Activated CD4-positive, alpha-beta T cell treated with anti-CD3 and anti-CD28 coated beads, Interleukin-2, amount 10 ng/mL, durations not matched to agents 7 days and 5 days (primary cell): ENCODE measurements at places on chromosomes 6 and 20. TPM values are rescaled to one million over a fixed set of nuclear protein-coding genes. Genes with fewer than 3 reads are reported as not detected.
A peak's percentile ranks its signal among the peaks of the same experiment; 100 is the strongest.

DNA sequence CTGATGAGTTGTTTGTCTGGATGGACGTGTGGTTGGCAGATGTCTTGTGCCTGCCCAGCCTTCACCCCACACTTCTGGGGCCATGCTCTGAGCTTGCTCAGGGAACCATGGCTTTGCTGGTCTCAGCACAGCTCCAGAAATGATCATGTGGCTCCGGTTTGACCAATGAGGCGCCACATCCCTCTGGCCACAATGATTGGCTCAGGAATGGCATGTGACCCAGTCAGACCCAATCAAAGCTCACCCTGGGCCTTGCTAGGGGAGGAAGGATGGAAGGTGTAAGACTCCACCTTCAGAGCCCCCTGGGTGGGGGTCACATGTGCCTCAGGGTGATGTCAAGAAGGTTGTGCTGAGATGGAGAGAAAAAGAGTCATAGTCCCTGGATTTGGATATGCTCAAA lies 281.6 kb upstream of the SULF2 start:
- no peak for DNase-seq

DNA sequence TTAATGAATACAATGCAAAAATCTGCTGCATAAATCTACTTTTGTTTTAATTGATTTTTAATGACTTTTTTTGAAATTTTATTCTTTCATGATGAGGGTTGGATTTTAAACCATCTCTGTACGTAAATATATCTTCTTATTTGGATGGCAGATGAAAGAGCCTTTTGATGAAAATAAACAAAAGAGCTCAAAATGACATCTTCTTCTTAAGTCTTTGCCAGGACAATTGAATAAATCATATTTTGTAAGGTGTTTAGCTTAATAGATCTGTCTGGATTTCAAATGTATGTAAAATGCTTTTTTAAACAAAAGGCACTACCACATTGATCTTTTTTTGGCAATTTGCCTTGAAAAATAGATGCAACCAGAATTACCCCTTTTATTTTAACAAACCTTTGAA lies 39.3 kb downstream of the KIF6 start:
- DNase-seq, result no peak

DNA sequence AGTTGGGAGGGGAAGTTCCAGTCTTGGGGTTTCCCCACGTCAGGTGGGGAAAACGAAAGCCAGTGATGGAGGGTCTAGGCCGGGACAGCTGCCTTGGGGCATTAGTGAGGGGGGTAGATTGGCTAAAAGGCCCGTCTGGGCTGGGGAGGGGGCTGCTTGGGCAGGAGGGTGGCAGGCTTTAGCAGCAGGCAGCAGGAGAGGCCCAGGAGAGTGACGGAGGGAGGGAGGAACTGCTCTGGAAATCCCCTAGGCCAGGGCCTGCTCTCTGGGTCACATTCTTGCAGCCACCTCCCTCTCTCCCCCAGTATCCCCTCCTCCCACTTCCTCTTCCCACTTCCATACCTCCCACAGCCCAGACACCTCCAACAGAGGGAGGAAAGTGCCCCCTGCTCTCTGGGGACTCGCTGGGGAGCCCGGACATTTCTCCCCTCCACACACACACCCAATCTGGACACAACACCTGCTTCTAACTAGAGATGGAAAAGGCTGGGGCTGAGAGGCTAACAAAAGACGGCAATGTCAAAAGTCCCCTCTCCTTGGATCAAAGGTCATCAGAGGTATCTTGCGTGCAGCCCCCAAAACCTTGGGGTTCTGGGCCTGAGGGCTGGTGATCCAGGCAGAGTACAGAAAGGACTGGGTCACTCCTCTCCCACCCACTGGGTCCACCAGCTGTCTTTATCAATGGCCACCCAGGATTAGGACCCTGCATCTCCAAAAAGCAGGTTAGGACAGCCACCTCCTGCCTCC lies 1.8 kb downstream of the NFKBIE start:
- no peak for DNase-seq

DNA sequence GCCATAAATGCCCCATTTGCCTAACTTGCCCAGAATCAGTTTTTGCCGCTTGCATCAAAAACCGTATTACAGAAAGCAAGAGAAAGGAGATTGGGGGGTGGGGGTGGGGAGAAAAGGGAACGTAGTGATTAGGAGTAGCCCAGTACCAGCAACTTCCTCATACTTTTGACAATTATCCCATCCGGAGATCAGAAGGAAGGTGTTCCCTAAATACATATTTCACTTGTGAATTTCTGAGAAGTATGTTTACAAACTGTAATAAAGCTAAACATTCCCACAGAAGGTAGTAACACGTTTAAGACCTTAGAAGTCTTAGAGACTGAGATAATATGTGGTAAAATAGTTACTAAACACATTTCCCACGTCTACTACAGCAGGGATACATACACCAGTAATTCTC lies 14.5 kb downstream of the PREP start:
- DNase-seq, result no peak

DNA sequence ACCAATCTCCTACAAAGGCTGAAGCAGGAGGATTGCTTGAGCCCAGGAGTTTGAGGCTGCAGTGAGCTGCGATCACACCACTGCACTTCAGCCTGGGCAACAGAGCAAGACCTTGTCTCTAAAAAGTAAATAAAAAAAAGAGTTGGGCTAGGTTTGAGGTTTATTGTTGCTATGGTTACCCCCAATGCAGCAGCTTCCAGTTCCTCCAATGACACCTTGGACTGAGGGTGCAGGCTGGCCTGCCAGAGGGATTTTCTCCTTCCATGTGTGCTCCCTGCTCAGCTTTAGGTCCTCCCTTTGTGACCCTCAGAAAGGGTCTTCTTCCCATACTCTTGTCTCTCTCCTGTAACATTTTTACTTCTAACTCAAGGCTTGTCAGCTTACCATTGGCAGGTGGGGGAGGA lies 10.6 kb upstream of the TBC1D20 start:
- DNase-seq, result no peak

Gene TREM2
- total RNA-seq, result not detected

DNA sequence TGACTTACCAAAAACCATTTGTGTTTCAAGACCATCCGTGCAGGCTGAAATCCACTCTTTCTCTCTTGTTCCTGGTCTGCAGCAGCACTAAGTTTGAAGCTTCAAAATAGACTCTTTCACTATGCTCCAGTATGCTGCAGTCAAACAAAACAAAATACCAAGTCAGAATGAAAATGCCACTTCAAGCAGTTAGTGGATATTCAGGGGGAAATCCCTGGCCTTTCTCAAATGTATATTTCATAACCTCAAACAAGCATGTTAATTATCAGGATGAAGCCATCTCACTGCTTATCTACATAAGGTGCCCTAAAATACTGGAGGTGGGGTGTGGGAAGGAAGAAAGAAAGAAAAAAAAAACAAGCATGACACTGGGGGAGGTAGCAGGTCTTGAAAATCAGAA lies 103.5 kb downstream of the ATXN1 start:
- no peak for DNase-seq

- no peak for DNase-seq
These were observed 180.5 kb downstream of the SOD2 start for GRCh38 chr6:159512571-159512970.

Gene TMEM200A
- total RNA-seq, result 2.6 TPM

- no peak for DNase-seq
These were observed 45.8 kb downstream of the CYP24A1 start for GRCh38 chr20:54127855-54128574.

GRCh38 chr6:52499026-52499425 lies 77.8 kb downstream of the TRAM2 start:
- no peak for DNase-seq

GRCh38 chr20:56987986-56988385 lies 278.5 kb downstream of the BMP7 start:
- DNase-seq, result no peak

- DNase-seq, result no peak
These were observed 166.7 kb upstream of the THEMIS start for GRCh38 chr6:128067446-128068118.

Gene GTSF1L
- not detected for total RNA-seq

Gene IMPG1
- total RNA-seq, result not detected

- DNase-seq, result no peak
These were observed 25.0 kb downstream of the FOXP4 start for GRCh38 chr6:41571021-41571780.

- no peak for DNase-seq
These were observed 109.3 kb downstream of the TMEM242 start for GRCh38 chr6:157213907-157214565.

GRCh38 chr6:132495604-132496079 lies 17.3 kb downstream of the STX7 start:
- no peak for DNase-seq

Gene DEF6
- 186 TPM for total RNA-seq

GRCh38 chr6:87698547-87699006 lies 3.5 kb downstream of the AKIRIN2 start:
- DNase-seq, result no peak

Gene UNC5CL
- total RNA-seq, result 1.1 TPM

DNA sequence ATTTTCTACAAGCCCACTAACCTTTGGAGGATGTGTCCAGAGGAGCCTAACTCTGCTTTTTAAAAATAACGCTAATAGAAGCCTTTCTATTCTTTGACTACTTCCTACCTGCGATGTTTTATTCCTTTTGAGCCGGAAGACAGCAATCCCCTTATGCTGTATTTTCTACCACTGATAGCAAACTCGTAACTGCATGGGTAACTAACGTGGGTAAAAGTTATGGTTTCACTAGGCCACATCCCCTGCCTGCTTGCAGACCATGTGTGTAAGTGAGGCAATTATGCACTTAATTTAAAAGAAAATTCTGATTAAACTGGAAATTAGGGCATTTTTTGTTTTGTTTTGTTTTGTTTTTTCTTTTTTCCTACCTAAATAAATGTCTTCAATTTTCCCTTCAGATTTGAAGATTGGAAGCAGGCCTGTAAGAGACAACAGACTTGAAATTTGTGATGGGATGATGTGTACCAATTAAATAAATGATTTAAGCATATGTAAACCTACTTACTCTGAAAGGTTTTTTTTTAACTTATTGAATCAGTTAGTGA lies 931 bp downstream of the UFL1 start:
- peak; percentile 35 for DNase-seq

GRCh38 chr20:33882481-33882880 lies 71.3 kb downstream of the CHMP4B start:
- no peak for DNase-seq

DNA sequence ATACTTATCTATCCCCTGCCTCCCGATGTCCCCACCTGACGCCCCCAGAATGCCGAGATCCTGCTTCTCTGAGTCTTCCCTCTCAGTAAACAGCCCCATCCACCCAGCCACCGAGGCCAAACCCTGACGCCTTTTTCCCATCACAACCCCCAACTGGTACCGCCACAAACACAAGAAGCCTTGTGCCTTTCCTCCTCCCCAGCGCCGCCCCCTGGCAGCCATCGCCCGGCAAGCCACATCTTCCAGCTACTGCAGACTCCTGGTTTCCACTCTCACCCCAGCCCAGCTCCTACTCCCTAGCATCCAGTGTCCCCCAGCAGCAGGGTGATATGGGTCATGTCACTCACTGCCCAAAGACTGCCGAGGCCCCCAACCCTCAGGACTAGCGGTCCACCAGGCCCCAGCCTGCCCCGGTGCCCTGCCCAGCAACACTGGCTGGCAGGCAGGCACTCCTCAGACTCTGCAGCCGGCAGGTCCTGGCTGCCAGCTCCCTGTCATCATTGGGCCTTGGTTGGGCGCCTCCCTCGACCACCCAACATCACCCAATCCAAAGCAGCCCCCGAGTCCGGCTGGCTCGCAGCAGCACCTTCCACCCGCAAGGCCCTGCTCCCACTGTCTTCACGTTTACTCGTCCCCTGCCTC lies 11.2 kb downstream of the TCFL5 start:
- no peak for DNase-seq

DNA sequence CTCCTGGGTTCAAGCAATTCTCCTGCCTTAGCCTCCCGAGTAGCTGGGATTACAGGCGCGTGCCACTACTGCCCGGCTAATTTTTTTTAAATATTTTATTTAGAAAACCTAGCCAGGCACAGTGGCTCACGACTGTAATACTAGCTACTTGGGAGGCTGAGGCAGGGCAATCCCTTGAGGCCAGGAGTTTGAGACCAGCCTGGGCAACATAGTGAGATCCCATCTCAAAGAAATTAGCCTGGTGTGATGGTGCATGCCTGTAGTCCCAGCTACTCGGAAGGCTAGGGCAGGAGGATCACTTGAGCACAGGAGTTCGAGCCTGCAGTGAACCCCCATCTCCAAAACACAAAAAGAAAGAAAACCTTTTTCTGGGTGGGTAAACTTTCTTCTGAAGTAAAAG lies 2.4 kb downstream of the SLC44A4 start:
- no peak for DNase-seq

- no peak for DNase-seq
These were observed 180.2 kb downstream of the PTPRT start for GRCh38 chr20:43009532-43009931.
